HS-27A (cell line): ENCODE measurements at places on chromosomes 7 and 10.

- no peak for DNase-seq
These were observed 21.5 kb downstream of the C10orf105 start for GRCh38 chr10:71697938-71698709.

DNA sequence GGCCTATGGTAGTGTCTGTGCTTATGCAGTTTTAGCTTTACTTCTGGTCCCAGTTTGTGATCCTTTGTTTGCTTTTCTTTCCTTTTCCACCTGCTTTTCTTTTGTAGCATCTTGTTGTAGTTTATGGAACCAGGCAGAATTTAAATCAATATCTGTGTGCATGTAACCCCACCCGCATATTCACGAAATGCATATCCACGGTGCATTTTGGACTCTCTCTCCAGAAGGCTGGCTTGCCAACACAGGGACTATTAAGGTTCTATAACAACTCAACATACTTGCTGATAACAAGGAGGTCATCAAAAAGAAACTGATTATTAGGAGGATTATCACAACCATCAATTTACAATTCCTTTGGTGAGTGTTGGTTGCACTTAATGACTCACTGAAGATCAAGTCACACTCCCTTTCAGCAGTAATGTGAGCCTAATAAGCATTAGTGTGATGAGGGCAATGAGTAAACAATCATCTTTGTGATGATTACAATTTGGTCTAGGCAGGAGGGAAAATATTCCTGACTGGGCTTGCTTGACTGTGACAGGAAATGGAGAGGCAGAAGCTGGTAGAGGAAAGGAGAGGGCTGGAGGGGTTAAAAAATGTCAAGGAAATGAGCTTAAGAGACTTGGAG, 378.6 kb downstream of the REEP3 start:
- no peak for DNase-seq

GRCh38 chr10:11654659-11655058, 43.2 kb upstream of the USP6NL start:
- DNase-seq = no peak

GRCh38 chr7:130814778-130815335, 80.8 kb upstream of the KLF14 start:
- DNase-seq = no peak

DNA sequence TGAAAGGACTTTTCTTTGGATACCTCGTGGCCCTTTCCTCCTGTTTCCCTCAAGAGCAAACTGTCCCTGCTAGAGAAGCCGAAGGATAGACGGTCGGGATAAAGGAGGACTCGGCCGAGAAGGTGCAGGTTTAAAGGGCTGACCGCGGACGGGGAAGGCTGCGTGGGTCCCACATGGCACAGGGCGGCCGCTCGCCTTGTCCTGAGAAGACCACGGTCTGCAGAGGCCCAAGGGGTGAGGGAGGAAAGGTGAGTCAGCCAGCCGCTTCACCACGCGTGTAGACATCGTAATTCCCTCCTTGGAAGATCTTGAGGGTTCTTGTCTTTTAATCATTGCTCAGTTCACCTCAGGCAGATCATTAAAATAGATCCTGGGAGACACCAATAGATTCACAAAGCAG, 253.8 kb downstream of the DPP6 start:
- DNase-seq = no peak

DNA sequence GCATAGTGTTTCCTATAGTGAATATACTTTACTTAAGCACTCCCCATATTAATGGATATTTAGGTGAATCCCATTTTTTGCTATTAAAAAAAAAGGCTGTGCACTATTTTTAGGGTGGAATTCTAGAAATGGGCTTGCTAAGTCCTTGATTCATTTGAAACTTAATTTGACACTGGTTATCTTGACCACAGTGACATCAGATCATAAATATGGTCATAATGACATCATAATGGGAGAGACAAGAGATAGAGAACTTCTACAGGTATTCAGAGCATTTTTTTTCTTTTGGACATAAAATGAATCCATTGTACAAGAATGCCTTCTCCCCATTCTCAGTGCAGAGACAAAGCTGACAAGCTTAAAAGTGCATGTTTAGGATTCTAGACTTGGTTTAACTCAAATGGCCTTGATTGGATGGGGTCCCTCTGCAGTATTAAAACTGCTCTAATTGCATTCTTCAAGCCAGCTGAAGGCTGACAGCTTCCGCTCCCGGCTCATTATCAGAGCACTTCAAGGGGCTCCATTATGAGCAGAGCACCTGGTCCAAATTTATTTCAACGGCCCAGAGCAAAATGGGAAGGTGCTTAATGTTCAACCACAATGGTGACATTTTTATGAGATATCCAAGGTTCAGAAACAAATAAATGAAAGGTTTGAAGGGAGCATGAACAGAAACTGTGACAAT, 104.8 kb downstream of the JAZF1 start:
- DNase-seq = no peak

- no peak for DNase-seq
These were observed 32.3 kb upstream of the FXYD4 start for GRCh38 chr10:43339136-43339535.

DNA sequence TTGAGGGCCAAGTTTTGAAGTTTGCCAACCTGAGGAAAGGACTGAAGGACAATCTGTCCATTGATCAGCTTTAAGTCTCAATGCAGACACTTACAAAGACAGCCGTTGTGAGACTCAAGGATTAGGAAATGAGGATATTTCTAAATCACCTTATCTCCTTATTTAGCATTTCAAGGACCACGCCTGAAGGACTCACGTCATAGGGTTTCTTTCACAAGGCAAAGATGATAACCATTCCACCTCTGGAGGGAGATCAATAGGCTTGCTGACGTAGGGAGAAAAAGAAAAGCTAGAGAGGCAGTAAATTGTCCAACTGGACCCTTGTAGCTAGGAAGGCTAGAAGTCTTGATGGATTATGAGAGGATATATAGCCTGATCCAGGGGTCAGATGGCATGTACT, 3.3 kb upstream of the ASB4 start:
- no peak for DNase-seq

GRCh38 chr7:36943591-36944435, 219.5 kb upstream of the AOAH start:
- no peak for DNase-seq

DNA sequence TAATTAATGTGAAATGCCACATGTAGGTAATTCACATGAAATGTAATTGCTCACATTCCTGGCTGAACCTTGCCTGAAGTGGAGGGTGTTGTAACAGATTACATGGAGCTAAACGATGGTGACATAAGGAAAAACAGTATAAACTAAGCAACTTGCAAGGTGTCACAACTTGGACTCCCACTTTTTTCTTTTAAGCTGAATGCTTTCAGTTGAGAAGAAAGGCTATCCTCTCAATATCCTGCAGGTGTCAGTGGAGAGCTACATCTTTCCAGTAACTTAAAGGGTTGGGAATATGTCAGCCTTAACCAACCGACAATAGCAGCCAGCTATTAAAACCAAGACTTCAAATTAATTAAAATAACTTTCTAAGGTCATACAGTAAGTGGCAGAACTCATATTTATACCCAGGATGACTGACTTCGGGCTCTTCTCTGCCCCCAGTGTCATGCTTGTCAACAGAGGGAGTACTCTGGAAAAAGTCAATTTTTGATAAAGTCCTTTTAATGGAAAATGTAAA, 33.7 kb downstream of the NRBF2 start:
- DNase-seq = peak; percentile 20

- no peak for DNase-seq
These were observed 126.4 kb downstream of the KBTBD2 start for GRCh38 chr7:32765185-32765584.

DNA sequence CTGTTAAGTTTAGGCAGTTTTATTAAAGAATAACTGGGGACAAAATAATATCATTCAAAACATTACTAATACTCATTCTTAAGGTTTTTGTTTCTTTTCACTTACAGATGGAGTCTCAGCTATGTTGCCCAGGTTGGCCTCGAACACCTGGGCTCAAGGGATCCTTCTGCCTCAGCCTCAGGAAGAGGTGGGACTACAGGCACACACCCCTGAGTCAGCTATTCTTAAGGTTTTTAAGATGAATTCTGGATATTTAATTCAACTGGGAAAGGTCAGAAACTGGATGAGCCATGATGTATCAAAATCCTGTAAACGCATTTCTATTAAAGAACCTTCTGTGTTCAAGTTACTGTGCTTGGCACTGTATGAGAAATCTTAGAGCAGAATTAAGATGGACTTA, 3.5 kb downstream of the OAT start:
- DNase-seq = no peak

GRCh38 chr7:158022601-158023000, 565.0 kb downstream of the PTPRN2 start:
- DNase-seq = no peak

DNA sequence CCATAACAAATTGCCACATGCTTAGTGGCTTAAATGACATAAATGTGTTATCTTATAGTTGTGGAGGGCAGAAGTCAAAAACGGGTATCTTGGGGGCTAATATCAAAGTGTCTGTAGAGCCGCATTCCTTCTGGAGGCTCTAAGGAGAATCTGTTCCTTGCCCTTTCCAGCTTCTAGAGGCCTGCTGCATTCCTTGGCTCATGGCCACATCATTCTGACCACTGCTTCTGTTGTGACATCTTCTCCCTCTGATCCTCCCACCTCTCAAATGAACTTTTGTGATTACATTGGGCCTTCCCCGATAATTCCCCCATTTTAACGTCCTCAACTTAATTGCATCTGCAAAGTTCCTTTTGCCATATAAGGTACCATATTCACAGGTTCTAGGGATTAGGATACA, 76.1 kb downstream of the CYP26A1 start:
- DNase-seq = no peak

DNA sequence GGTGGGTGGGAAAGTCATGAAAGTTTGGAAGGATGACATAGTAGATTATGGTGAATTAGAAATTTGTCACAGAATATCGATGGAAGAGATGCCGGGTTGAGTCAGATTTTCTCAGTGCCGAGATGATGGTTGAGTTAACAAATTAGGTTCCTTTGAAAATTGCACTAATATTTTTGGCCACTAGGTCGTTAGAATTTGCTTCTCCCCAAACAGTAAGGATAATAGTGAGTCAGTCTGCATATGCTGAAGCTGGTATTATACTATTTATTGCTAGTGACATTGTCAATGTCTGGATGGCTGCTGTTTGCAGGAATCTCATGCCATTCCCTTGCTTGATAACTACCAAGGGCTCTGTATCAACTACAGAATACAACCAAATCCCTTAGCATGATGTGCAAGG, 37.7 kb upstream of the MINDY3 start:
- DNase-seq = no peak

DNA sequence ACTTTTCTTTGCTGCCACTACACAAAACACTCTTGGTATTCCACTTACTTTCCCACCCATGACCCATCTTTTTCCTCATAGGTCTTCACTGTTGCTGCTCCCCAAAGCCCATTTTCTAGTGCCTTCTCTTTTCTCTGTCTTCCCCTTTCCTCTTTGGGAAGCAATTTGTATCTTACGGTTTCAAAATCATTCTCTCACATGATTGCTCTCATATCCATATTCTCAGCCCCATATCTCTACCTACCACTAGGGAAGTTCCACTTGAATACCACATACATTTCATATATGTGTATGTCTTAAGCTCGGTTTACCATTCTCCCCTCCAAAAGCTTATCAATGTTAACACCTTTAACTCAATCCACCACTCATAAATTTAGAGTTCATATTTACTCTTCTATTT, 3.2 kb upstream of the UBE2D1 start:
- no peak for DNase-seq

GRCh38 chr7:91079487-91079886, 184.7 kb upstream of the FZD1 start:
- DNase-seq = no peak

DNA sequence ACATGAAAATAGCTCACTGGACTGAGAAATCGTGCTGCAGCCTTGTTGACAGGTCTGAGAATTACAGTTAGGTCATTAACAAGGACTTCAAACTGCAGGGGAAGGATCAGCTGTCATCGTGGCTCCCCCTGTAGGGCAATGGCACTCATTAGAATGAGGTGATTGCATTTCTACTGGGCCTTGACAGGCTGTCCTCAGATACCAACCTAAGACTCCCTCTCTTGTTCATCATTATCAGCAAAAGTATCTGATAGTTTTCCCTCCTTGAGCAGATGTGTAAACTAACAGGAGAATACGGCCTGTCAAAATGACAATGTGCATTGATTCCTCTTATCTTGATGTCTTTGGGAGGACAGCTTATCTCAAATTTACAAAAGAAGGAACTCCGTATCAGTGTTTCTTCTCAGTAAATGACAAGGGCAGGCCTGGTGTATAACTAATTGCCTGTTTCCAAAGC, 648.5 kb upstream of the LRRN3 start:
- DNase-seq = no peak

- no peak for DNase-seq
These were observed 493 bp downstream of the WDR91 start for GRCh38 chr7:135210888-135211178.

DNA sequence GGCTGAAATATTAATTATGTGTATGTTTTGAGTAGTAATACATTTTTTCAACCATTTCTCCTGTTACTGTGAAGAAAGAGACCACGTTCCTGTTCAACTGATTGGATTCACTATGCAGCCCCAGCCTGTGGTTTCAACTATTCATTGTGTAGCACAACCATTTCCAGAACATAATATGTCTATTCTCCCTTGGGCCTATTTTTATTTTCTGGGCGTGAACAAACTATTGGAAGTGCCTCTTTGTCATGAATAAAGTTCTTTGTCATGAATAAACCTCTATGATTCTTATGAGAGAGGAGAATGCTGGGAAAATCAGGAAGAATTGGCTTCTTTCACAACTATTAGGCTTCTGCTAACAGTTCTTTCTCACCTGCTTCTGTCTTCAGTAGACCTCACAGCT, 152.4 kb downstream of the GNAT3 start:
- no peak for DNase-seq

- no peak for DNase-seq
These were observed 23.7 kb downstream of the CRHR2 start for GRCh38 chr7:30658479-30659074.

DNA sequence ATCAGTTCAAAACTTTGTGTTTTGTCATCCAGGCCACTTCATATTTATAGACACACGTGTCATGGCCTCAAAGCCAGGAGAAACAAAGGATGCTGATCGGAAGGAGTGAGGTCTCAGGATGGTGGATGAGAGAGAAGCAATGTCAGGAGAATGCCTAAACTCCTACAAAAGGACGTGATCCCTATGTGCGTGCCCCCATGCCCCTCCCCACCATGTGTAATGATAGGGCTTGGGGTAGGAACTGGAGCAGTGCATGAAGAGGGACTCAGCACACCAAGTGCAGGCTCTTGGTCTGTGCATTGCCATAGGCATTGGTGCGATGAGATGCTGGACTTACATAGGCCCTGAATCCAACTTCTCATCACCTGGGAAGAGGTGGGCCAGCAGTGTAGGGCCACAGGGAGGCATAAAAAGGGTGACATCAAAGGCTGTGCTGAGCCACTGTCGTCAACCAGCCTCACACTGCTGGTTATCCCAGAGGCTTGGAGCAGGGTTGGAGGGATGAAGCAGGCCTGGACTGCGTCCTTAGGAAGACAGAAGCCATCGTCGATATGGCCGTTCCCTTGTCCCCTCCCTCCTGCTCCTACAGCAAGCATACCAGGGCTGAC, 46.9 kb upstream of the GDF10 start:
- no peak for DNase-seq
